ENCODE measurements at places on chromosomes 3 and 15.

GRCh38 chr15:44028349-44028748 lies 166.7 kb downstream of the FRMD5 start:
- no peak for DNase-seq

GRCh38 chr15:38554354-38554753 lies 10.3 kb downstream of the RASGRP1 start:
- DNase-seq = no peak

- DNase-seq = no peak
Measured at GRCh38 chr3:106485217-106485616, 616.4 kb upstream of the CBLB start.

DNA sequence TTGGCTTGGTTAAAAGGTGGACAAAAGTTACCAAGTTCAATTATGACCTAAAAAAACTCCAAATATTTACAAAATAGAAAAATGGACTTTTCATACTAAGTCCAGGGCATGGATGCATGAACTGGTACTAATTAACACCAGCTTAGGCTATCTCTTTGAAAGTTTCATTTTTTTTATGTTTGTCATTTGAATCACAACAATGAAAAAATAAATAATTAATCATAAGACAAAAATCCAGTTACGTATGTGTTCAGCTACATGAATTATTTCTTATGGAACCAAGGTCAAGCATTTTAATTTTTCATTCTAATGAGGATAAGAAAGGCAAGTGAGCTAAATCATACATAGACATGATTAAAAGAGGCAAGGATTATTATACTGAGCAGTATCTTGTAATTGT lies 23.7 kb upstream of the STRIT1 start:
- DNase-seq = no peak

DNA sequence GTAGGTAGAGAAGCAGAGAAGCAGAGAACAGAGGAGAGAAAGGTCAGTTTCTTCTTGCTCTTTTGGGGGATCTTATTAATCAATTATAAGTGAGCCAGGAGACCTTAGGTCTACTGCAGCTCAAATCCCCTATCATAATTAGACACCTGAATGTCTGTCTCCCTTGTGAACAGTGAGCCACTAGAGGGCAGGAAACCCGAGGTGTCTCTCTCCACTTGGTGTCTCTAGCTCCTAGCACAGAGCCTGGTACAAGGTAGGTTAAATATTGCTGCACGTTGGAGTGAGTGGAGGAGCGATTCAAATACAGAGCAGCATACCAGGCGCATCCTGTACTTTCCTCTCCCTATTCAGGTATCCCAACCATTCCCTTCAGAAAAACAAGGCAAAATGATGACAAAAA lies 2.0 kb upstream of the ST8SIA2 start:
- DNase-seq = no peak

DNA sequence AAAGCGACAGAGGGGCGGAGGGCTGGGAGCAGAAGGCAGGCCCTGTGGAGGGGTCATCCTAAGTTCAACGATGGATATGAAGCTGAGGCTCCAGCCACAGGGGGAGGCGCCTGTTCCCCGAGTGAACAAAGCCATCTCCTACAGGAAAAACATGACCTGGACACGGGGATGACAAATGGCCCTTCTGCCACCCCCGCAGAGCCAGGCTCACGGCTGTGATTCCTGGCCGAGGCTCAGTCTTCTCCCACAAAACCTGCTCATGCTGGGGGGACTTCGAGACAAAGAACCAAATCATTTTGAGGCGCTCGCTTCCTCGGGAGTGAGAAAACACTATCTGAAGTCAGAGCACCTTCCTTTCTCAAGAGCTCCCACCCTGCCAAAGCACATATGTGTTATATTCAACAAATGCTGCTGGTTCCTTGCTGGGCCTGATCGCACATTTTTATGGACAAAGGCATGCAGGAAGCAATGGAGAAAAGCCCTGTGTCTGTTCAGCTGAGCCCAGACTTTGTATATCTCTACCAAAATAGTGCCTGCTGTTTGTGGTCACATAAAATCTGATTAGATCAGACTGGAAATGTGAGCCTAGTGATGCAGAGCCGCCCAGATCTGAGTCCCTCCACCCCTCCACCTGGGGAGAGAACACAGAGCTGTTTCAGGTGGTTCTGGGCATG lies 5.6 kb downstream of the RBP1 start:
- no peak for DNase-seq

- DNase-seq = no peak
Measured at GRCh38 chr3:49725906-49726681, 2.3 kb upstream of the GMPPB start.

DNA sequence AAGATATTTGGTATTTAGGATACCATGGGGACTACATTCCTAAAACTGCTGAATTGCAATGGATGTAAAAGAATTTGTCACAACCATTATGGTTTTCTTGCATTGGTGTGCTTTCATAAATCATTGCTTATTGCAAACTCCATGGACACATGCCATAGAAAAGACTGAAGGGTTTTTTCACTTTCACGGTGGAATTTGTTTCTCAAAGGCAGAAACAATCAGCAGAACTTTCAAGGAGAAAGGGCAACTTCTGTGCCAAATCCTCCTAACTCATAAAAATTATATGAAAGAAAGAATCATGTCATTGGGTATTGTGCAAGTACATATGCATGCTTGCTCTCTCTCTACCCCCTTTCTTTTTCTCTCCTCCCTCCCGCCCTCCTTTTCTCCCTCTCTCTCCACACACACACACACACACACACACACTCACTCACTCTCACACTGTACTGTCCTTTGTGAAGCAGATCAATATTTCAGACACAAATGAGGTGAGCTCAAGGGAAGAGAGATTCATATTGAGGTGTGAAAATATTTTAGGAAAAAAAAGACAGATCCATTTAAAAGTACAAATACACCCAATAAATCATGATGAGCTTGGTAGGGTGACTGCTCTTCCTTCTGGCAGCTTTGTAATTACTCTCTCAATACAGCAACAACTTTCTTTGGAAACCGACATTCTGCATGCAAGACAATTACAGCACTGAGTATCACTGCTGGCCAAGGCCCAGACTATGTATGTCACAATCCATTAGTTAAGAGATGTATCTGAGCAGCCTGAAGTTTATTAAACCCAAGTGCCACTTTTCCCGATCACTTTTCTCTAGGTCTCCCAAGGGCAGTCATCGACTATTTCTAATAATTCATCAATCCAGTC lies 492.6 kb downstream of the TUSC7 start:
- no peak for DNase-seq

DNA sequence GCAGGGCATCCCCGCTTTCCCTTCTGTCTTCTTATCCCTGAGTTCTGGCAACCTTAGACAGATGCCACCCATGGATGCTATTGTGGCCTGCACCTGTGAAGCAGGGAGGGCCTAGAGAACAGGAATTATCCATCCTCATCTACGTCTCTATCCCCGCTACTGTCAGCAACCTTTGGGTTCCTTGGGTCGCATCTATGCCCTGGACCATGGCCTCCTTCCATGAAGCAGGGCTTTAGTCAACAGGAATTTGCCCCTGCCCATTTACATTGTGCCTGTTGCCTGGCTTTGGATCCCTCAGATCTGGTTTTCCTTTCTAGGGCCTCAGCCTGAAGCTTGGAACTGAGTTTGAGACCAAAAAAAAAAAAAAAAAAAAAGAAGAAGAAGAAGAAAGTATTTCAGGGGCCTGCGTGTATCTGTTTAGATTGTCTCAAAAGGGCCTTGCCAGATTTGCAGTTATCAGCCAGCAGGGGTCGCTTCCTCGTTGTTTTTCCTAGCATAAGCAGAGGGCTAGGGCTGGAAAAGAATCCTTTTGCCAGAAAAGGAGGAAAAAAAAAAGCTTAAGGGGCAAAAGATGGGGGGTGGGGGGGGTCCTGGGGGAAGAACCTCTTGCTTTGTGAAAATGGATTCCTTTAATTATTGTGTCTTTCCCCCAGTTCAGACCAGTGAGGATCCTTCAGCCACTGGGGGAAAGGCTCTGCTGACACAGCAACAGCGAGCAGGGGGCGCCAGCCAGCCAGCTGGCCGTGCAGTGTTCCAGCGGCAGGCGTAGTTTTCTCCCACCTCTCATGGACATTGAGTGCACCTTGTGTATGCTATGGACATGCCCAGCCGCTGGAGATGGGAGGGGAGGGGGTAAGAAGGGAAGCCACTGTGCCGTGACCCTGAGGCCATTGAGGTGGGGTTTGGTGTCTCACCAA lies 65.7 kb upstream of the ALDH1L1 start:
- DNase-seq = no peak

- no peak for DNase-seq
Measured at GRCh38 chr3:11739706-11740105, 96.0 kb upstream of the VGLL4 start.

DNA sequence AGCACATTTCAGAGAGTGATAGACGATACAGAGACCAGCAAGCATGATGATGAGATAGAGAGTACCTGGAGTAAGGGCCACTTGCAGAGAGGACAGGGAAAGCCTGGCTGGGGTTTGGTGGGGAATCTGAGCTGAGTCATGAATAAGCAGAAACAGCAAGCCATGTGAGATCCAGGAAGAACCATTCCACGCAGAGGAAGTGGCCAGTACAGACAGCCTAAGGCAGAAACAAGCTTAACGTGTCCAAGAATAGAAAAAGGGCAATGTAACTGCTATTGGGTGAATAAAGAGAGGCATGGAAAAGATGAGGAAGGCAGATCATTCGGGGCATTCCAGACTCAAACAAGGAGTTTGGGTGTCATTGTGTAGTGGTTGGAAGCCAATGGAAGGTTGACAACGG lies 816.3 kb upstream of the CFAP20DC start:
- no peak for DNase-seq

- peak; percentile 93 for DNase-seq
Measured at GRCh38 chr3:14125193-14126016, 553 bp downstream of the TMEM43 start.

DNA sequence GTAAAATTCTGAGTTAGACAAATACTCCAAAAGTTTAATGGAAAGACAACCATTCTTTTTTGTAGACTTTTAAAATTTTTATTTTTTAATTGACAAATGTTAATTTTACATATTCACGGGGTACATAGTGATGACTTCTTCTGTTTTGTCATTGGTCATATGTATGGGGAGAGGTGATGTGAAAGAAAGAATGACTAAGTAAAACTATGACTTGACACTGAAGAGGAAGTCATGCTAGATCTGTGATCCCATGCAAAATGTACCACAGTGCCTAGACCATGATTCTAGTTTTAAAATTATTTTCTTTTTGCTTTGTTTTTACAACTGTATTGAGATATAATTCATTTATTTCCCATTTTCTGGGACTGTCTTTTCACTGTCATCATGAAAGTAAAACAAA lies 281.6 kb downstream of the MBNL1 start:
- DNase-seq = no peak

GRCh38 chr15:78353093-78353492 lies 12.9 kb downstream of the CRABP1 start:
- no peak for DNase-seq

GRCh38 chr3:171824116-171824515 lies 13.8 kb upstream of the PLD1 start:
- DNase-seq = no peak

GRCh38 chr3:48428088-48428571 lies 1.8 kb downstream of the PLXNB1 start:
- no peak for DNase-seq

DNA sequence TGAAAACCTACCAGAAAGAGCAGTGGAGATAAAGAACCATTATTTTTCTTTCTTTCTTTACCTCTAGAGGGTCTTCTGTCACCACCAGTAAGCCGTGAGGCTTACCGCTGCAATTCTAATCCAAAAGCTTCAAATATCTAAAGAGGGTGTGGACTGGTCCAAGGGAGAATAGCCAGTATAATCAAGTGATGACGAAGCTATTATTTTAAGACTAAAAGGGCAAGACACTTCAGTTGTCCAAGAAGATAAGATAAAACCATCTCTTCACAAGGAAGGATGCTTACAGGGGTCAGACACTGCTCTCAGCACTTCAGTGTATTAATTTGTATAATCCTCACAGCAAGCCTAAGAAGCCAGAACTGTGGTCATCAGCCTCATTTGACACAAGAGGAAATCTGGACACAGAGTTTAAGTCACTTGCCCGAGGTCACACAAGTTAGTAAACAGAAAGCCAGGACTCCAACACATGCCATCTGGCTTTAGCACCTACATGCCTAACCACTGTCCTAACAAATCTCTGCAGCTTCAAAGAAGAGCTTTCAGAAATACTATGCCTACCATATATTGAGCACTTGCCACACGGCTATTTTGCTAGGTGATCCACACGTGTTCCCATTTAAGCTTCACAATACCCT lies 14.6 kb downstream of the HDC start:
- no peak for DNase-seq

DNA sequence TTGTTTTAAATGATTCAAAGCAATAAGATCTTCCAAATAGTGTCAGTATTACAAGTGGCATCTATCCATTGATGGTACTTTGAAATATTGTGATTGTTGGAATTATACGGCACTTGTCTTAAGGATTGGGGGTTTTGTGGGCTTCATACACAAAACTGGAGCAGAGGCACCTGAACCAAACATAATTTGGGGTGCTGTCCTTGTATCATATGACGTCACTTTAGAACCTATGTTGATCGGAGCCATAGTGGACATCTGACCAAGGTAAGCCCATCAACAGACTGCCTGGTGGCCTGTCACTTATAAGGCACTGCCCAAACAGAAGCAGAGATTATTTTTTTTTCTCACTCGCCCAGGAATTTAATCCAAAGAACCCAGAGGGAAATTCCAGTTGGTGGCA lies 2.9 kb upstream of the LRRC58 start:
- DNase-seq = no peak

DNA sequence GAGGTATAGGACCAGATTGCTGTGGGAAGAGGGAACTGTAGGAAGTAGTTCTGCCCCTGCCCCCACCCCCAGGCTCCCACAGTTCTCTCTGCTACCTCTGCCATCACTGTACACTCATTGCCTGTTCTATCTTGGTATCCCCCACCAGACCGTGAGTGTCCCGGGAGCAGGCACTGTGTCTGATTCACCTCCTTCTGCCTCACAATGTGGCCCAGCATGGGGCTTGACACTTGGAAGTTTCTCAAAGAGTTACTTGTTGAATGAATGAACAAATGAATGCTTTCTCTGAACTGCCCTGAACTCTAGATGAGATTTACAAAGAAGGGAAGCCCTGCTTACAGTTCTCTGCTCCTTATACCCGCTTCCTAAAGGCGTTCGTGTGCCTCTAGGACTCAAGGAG lies 27.1 kb upstream of the PIK3CB start:
- DNase-seq = no peak

DNA sequence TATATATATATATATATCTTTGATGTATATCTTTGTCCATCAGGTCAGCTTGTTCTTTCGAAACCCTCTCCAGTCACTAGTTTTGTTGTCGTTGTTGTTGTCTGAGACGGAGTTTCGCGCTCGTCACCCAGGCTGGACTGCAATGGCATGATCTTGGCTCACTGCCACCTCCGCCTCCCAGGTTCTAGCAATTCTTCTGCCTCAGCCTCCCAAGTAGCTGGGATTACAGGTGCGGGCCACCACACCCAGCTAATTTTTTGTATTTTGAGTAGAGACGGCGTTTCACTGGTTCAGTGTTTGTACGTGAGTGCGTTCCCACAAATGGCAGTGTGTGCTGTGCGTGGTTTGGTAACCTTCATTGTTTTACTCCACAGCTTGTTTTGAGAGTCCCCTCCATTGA lies 51.7 kb downstream of the ZDHHC19 start:
- DNase-seq = no peak

DNA sequence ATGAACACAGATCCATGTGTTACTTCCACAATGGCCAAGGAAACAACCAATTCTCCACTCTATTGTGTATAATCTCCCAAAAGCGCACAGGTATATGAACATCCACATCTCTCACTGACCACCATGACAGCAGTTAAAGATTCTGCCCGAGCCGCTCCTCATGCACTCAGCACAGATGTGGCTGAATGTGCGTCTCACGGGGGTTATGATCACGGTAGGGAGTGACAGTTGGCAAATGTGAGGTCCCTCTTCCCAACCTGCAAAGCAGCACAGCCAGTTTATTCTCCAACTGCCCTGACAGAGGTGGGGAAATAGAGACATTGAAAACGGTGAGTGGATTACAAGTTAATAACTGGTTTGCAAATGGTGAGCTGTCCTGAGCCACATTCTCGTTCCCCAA lies 17.6 kb downstream of the FOXP1 start:
- no peak for DNase-seq
